HFFc6 (cell line): ENCODE measurements at places on chromosomes 13 and 19. TPM values are rescaled to one million over a fixed set of nuclear protein-coding genes. Genes with fewer than 3 reads are reported as not detected.

DNA sequence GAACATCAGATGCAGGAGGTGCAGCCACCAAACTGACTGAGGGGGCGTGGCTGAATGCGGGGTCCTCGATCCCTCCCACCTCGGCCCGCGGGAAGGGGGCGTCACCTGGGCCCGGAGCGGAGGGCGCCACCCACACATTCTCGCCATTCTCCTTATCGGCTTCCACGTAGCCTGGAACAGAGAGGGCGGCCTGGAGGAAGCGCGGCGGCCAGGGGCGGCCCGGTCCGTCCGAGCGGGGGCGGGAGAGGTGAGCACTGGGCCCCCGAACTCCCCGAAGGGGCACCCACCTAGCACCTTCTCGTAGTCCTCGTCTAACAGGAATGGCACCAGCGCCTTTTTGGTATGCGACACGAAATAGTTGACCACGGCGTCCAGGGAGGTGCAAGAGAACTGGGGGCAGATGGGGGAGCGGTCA, 11.8 kb downstream of the STAP2 start:
- no peak overlapping the region for H3K27ac ChIP-seq
- no peak overlapping the region; the same call in 1 of the 2 replicates for H3K4me3 ChIP-seq
- no peaks in the 10 kb centered on the region for H3K4me1 ChIP-seq
- H3K27me3 ChIP-seq: peaks cover 4% of the 10 kb centered on the region

- H3K4me3 ChIP-seq: no peak overlapping the region
- peaks cover 54% of the 10 kb centered on the region for H3K4me1 ChIP-seq
- no peak overlapping the region for H3K27ac ChIP-seq
- H3K36me3 ChIP-seq: peaks cover 30% of the 10 kb centered on the region
These were observed 29.4 kb downstream of the KLF12 start for GRCh38 chr13:74104661-74105275.

SMIM24 gene
- not detected in 3 replicates for total RNA-seq

DNA sequence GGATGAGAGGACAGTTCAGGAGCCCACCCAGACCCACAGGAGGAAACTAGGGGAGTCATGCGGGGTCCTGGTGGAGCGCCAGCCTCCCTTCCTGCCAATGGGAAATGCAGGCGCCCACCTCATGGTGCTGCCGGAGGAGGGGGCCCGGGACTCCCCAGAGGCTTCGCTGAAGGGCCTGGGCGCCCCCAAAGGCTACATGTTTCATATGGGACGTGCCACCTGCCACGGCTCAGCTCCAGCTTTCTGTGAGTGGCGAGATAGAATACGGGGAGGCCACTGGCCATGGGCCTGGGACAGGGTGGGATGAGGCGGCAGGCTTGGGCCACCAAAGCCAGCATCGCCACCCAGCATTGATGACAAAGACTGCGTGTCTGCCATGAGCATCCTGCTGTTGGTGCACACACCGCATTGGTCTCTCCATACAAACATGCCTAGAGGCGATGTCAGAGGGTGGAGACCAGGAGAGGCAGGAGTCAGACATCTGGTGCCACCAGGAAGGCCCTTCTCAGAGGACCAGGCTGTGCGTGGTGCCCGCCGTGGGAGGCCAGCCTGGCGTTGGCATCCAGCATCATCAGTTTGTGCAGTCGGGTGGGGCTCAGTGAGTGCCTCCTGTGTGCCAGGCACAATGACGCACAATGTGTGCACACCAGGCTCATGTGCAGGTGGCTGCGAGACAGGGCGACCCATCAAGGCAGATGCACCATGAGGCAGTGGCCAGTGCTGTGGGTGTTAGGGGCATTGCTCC, 1.2 kb upstream of the F10 start:
- no peaks in the 10 kb centered on the region for H3K36me3 ChIP-seq
- H3K4me3 ChIP-seq: no peak overlapping the region
- peaks cover 7% of the 10 kb centered on the region; the same call in 1 of the 2 replicates for H3K27me3 ChIP-seq
- no peak for DNase-seq
- peaks cover 24% of the 10 kb centered on the region for H3K4me1 ChIP-seq
- H3K27ac ChIP-seq: no peak overlapping the region

DNA sequence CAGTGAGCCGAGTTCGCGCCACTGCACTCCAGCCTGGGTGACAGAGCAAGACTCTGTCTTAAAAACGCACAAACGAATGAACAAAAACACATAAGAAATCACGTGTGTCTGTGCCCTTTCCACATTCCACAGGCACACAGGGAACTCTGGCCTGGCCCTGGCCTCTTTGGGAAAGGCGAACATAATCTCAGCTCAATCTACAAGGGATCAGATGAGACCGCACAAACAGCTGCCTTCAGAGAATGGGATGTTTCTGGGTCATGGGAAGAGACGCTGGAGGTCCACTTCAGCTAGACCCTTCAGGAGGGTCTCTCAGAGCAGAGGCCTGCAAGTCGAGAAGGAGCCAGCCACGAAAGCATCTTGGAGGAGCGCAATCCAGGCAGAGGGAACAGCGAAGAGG, 6.3 kb upstream of the CRTC1 start:
- no peaks in the 10 kb centered on the region for H3K36me3 ChIP-seq
- H3K4me3 ChIP-seq: no peak overlapping the region; the same call in 1 of the 2 replicates
- DNase-seq: no peak
- H3K27me3 ChIP-seq: peaks cover 2% of the 10 kb centered on the region; the same call in 1 of the 2 replicates
- peaks cover 17% of the 10 kb centered on the region for H3K4me1 ChIP-seq
- H3K27ac ChIP-seq: peak overlapping the region; percentile 42

GRCh38 chr19:51701468-51702100, 8.5 kb downstream of the SPACA6 start:
- H3K4me3 ChIP-seq: no peak overlapping the region
- no peak overlapping the region for H3K27ac ChIP-seq
- H3K36me3 ChIP-seq: peaks cover 88% of the 10 kb centered on the region
- H3K4me1 ChIP-seq: peaks cover 45% of the 10 kb centered on the region
- no peaks in the 10 kb centered on the region; the same call in none of the 2 replicates for H3K27me3 ChIP-seq
